ENCODE measurements at places on chromosomes 3 and 15.

- no peak for DNase-seq
Observed at GRCh38 chr3:172520301-172520831, 2.9 kb downstream of the TNFSF10 start.

DNA sequence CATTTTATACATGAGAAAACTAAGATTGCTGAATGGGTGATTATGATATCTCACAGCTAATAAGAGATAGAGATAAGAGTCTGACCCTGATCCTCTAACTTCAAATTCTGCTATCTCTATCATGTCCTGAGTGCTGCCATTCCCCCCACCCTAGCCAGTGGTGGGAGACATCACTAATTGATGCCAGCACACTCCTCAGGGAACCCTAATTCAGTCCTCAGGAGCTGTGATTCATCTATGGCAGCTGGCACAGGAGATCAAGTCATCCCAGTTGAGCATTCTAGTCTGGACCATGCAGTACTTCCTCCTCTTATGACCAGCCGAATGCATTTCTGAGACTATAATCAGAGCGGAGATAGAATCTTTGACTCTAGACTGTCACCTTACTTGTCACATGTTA is 71.9 kb downstream of the SYNM start:
- DNase-seq = no peak

DNA sequence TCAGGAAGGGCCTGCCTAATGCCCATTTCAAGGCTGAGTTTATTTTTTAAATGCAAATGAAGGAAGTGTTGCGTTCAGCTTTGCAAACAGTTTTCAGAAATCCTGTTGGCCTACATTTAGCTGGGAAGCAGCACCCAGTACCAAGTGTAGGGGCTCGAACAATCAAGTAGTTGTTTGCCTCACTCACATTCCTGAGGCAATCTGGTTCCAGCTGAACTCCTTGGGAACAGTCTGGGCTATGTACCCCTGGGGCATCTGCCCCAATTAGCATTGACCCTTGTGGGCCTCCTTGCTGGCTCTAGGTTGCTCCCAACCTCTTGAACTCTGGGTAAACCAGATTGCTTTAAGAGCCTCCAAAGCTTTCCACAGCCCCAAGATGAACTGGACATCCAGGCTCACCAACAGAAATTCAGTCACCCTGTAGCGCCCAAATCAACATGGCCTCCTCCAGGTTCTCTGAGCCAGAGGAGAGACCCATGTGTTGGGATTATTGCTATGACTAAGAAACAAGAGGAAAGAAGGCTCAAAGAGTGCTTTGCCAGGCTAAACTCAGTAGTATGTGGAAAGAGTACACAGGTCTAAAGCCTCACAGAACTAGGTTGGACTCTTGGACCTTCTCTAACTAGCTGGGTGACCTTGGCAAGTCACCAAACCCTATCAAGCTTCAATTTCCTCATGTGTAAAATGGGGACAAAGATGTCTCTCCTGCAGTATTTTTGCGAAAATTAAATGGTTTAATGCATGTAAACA is 532.7 kb downstream of the SOX2 start:
- no peak for DNase-seq

GRCh38 chr3:46701181-46701939 is at the start of gene TMIE:
Gene TMIE (plus strand): TSS chr3:46701392. CDS start chr3:46701488, 96 bp downstream.
- no peak for DNase-seq

- DNase-seq = no peak
Observed at GRCh38 chr15:97479957-97480356, 480.5 kb upstream of the ARRDC4 start.

GRCh38 chr15:59736181-59736580 is 47.1 kb upstream of the BNIP2 start:
- DNase-seq = no peak

DNA sequence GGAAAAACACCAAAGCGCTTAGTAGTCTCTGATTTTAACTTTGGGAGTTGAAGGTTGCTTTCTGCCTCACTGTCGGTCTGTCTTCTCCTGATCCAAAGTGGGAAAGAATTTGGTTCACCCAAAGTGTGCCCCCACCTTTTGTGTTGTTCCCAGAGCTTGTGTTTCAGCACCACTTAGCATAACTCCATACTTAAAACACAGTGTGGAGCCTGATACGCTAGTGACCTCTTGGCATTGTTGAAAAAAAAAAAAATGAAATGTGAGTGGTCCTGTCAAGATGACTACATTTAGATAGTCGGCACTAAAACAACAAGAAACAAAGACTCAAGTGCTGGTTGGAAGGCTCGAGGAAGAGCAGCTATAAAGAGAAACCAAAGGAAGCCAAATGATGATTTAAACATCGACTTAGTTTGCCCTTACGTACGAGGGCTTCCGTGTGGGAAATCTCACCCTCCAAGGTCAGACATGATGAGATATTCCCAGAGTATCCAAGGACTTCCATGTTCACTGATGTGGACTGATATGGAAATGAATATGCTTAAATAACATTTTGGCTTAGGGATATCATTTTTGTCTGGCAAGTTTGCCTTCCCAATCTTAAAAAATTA is 178.8 kb downstream of the MEIS2 start:
- no peak for DNase-seq

GRCh38 chr3:126026277-126026751 is 57.3 kb downstream of the ROPN1B start:
- DNase-seq = no peak

GRCh38 chr3:189903562-189904250 is 217.0 kb downstream of the P3H2 start:
- no peak for DNase-seq

GRCh38 chr15:98009169-98009568 is 48.7 kb downstream of the ARRDC4 start:
- no peak for DNase-seq

GRCh38 chr15:45640616-45641015 is 5.8 kb downstream of the SQOR start:
- DNase-seq = no peak

- DNase-seq = no peak
Observed at GRCh38 chr3:14477311-14477935, 62.7 kb downstream of the GRIP2 start.

DNA sequence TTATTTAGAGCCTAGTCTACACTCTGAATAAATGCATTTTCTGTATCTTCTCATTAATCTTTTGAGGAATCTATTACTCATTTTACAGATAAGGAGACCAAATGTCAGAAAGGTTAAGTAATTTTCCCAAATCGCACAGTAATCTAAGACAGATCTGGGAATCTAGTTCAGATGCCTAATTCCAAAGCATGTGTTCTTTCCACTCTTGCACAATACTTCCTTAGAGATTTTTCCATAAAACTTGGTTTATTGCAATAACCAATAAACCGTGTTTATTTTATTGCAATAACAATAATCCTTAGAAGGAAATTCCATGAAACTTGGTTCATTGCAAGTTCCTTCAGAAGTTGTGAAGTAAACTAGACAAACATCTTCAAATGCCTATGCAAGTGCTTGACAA is 17.4 kb upstream of the COL8A1 start:
- DNase-seq = no peak

- peak; percentile 32 for DNase-seq
Observed at GRCh38 chr15:70098461-70099166, 897 bp upstream of the TLE3 start.

GRCh38 chr3:128399221-128399915 is 67.3 kb downstream of the DNAJB8 start:
- no peak for DNase-seq

GRCh38 chr3:114691871-114692270 is 398.0 kb downstream of the TIGIT start:
- no peak for DNase-seq

DNA sequence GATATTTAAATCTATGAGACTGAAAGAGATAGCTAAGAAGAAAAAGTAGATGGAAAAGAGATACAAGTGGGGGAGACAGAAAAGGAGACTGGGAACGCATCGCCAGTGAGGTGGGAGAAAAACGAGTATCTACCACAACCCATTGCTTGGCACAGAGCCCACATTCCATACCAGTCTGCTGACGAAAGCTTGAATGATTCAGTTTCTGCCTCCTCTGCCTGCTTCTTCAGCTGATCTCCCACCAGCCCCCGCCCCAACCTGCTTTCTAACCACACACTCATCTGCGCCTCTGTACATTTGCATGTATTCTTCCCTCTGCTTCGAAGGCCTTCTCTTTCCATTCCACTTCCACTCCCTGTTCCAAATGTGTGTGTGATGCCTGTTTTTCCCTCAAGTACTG is 188.1 kb downstream of the USP13 start:
- no peak for DNase-seq

DNA sequence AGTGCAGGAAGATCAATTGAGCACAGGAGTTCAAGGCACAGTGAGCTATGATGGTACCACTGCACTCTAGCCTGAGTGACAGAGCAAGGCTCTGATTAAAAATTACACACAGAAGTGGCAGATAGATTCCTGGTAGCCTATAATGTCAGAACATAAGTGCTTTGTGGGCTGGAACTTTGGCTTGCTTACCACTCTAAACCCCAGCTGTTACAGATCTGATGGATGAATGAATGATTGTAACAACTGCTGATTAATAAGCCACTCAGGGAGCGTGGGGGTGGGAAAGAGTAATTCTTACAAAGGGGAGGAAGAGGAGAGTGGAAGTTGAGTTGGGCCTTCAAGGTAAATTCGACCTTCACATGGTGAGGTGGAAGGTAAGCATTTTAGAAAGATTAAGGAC is 40.9 kb upstream of the PTPN23 start:
- no peak for DNase-seq

GRCh38 chr15:90286678-90287077 is 21.2 kb downstream of the NGRN start:
- peak; percentile 40 for DNase-seq

- DNase-seq = peak; percentile 97
Observed at GRCh38 chr3:47781685-47782445, at the start of gene SMARCC1. Gene SMARCC1 (minus strand): TSS chr3:47781893. CDS start chr3:47781797, 96 bp downstream.

DNA sequence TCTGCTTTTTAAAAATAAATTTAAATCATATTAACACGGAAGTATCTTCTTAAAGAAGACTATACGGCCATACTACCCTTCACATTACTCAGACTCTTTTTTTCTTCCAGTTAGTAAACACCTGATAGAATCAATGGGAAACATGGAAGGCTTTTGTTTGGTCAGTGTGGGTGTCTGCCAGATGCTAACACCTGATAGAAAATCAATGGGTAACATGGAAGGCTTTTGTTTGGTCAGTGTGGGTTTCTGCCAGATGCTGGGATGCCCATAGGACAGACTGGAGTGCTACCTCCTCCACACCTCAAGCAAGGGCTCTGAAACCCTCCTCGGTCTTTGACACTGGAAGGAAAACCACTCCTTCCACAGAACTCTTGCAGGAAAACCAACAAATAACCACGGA is 29.2 kb downstream of the HACL1 start:
- no peak for DNase-seq

- DNase-seq = no peak
Observed at GRCh38 chr15:73997986-73998385, 3.5 kb downstream of the PML start.

DNA sequence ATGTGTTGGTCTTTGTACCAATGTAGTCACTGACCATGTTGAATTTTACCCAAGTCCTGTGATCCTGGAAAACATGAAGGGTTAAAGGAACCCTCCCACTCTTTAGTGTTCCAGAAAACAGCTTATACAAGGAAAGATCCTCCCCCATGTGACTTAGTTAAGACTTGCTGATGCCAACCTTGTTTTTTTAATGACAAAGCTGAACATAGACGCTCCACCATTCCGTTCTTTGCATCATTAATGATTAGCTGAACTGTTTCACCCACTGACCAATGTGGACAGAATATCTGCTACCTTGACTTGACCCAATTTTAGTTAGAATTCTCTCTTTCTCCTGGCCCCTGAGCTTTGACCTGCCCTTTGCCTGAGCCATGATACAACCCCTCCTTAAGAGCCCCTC is 3.5 kb upstream of the WDR72 start:
- no peak for DNase-seq

DNA sequence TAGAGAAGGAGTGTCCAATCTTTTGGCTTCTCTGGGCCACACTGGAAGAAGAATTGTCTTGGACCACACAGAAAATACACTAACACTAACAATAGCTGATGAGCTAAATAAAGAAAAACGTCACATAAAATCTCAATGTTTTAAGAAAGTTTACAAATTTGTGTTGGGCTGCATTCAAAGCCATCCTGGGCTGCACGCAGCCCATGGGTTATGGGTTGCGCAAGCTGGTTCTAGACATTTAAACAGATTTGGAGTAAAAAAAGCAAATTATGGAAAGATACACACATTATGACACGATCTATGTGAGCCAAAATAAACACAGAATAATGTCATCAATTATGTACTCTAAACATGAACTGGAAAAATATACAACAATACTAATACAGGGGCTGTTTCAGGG is 703.3 kb upstream of the LMCD1 start:
- DNase-seq = no peak

GRCh38 chr3:53775834-53776251 is 70.4 kb downstream of the CHDH start:
- no peak for DNase-seq
